Progenitor cell of endocrine pancreas (in vitro differentiated cells): ENCODE measurements at places on chromosomes 11 and 22. TPM values are rescaled to one million over a fixed set of nuclear protein-coding genes. Genes with fewer than 3 reads are reported as not detected.

FBLN1 gene
- total RNA-seq, result 257 and 258 TPM in 2 replicates

DNA sequence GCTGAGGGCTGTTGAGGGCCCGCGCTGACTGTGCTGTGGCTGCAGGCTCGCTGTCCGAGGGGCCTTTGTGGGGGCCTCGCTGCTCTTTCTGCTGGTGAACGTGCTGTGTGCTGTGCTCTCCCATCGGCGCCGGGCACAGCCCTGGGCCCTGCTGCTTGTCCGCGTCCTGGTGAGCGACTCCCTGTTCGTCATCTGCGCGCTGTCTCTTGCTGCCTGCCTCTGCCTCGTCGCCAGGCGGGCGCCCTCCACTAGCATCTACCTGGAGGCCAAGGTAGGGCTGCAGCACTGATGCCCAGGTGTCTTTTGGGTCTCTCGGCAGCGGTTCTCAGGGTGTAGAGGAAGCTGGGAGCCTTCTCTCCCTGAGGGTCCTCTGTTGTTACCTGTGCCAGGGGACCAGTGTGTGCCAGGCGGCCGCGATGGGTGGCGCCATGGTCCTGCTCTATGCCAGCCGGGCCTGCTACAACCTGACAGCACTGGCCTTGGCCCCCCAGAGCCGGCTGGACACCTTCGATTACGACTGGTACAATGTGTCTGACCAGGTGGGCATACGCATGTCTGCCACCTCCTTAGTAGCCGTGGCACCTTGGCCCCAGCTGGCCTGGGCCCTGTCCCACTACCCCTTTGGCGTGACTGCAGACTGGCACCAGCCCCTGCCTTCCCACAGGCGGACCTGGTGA, 2.2 kb downstream of the GPR137 start:
- peaks cover 4% of the 10 kb centered on the region for H3K36me3 ChIP-seq
- no peak for DNase-seq
- no peak overlapping the region for H3K27ac ChIP-seq
- H3K4me1 ChIP-seq, result peaks cover 7% of the 10 kb centered on the region
- no peak overlapping the region for H3K4me3 ChIP-seq

DNA sequence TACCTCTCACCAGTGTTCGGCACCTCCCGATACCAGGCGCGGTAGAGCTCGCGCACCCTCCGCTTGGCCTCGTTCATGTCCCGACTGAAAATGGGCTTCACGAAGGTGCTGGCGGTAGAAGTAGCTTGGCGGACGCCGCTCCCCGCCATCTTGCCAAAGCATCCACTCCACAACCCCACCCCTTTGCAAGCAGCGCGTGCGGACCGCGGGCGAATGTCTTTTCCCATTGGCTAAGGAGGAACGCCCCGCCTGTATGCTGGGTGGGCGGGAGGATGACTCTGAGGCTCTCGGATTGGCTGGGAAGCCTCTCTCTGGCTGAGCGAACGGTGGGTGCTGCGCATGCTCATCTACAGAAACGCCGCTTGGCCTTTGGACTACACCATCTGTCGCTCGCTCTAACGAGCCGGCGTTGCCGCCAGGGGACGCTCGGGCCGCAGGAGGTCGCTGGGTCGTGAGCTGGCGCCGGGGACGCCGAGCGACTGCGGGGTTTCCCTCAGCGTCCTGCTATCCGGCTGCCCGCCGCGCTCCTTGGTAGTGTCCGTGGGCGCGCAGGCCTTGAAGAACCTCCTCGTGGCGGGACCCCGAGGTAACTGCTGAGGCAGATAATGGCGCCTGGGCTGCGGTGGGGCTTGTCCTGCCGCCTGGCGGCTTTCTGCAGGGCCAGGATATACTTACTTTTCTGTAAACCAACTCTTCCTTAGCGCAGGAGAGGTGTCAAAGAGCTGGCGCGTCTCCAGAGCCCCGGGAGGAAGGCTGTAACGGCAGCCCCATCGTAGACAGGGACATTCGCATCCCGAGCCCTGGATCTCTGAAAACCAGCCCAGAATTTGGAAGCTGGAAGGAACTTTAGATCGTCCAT, at the start of gene NDUFA6:
TSS of gene NDUFA6 (minus strand) at position 177 of the 859 bp plus-strand sequence. CDS start at position 149, 28 bp downstream.
- H3K27me3 ChIP-seq, result no peaks in the 10 kb centered on the region
- H3K27ac ChIP-seq, result peak within 1 kb of the TSS; percentile 100

HEPN1 gene
- total RNA-seq, result not detected in 2 replicates

DNA sequence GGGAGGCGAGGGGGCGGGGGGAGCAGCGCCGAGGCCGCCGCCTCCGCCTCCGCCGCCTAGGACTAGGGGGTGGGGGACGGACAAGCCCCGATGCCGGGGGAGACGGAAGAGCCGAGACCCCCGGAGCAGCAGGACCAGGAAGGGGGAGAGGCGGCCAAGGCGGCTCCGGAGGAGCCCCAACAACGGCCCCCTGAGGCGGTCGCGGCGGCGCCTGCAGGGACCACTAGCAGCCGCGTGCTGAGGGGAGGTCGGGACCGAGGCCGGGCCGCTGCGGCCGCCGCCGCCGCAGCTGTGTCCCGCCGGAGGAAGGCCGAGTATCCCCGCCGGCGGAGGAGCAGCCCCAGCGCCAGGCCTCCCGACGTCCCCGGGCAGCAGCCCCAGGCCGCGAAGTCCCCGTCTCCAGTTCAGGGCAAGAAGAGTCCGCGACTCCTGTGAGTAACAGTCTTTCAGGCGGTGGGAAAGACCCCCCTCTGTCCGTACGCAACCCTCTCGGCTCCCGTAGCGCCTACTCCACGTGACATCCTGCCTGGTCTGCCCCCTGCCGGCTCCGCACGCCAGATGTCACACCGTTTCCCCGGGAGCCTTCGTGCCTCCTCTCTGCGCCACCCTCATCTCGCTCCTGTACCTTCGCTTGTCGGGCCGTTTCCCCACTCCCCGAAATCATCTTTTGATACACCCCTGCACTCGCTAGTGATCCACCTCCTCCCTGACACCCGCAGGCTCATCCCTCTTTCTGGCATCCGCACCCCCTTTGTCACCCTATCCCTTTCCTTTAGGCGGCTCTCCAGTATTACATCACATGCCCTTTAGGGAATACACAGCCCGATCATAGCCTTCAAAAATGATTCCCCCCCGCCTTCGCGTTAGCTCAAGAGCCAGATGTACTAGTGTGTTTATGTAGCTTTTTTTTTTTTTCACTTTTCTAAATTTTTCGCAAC, 598 bp downstream of the ZFP91 start:
- H3K27ac ChIP-seq, result peak overlapping the region; percentile 100
- H3K4me1 ChIP-seq, result peaks cover 35% of the 10 kb centered on the region
- H3K27me3 ChIP-seq, result no peaks in the 10 kb centered on the region

- peak overlapping the region; percentile 88 for H3K4me3 ChIP-seq
- no peak for DNase-seq
- peaks cover 6% of the 10 kb centered on the region for H3K36me3 ChIP-seq
- no peaks in the 10 kb centered on the region for H3K27me3 ChIP-seq
Observed at GRCh38 chr11:59141673-59142460, 789 bp upstream of the FAM111A start.

HBG1 gene
- not detected in 2 replicates for total RNA-seq

DNA sequence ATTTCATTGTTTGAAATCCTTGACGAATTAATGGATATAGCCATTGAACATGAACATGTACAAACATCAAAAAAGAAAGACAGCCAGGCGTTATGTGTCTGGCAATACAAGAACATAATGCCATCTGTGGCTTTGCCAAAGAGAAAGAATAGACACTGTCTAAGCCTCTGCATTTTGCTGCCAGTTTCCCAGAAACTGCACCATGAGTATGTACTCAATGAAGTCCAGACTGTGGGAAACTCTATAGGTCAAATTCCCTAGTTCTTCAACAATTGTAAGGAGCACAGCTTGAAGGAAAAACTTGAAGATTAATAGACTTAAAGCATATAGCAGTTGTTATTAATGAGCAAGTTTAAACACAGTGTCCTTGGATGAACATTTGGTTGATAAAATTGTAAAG, 71.3 kb downstream of the BBOX1 start:
- H3K4me3 ChIP-seq, result no peak overlapping the region
- DNase-seq, result no peak
- no peaks in the 10 kb centered on the region for H3K27me3 ChIP-seq
- H3K36me3 ChIP-seq, result peaks cover 2% of the 10 kb centered on the region

GRCh38 chr11:64757549-64758329, 2.0 kb downstream of the PYGM start:
- H3K27ac ChIP-seq, result no peak overlapping the region
- no peak overlapping the region for H3K4me3 ChIP-seq
- H3K27me3 ChIP-seq, result no peaks in the 10 kb centered on the region
- peaks cover 7% of the 10 kb centered on the region for H3K36me3 ChIP-seq
- DNase-seq, result no peak

TESMIN gene
- 24.2 and 26.6 TPM in 2 replicates for total RNA-seq

FLRT1 gene
- total RNA-seq, result 0.17 and 0.24 TPM in 2 replicates

OR8B4 gene
- total RNA-seq, result not detected in 2 replicates

OR4D9 gene
- total RNA-seq, result not detected in 2 replicates

DNA sequence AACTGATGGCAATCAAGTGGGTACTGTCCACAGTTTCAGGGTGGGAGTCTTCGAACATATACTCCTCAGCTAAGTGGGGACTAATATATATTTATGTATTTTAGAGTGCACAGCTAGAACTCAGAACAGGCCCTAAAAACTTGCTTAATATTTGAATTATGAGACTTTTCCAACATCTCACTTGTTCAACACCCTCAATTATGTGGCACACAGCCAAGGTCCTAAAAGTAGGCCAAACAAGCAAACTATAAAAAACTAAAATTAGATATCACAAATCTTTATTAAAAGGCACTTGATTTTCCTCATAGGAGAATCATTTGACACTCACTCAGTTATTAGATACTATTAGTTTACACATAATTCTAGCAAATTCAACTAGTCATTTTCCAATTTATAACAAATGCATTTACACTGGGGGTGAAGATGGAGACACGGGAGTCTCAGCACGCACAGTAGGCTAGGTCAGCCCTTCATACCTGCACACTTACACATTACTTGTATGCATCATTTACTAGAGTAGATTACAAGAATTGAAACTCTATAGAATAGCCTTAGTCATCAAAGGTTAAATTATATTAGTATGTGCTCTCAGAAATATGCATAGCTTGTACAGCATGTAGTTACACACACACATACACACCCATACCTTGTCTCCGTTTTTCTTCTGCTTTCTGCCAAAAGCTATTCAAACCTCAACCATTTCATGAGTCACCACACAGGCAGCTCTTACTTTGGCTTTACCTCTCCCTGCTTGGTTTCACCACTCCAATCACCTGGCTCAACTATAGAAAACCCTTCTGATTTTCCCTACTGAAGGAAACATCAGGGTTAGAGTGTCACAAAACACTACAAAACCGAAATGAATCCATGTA, 171.5 kb downstream of the SBF2 start:
- H3K4me3 ChIP-seq, result no peak overlapping the region
- no peaks in the 10 kb centered on the region for H3K36me3 ChIP-seq
- H3K27me3 ChIP-seq, result no peaks in the 10 kb centered on the region
- DNase-seq, result no peak
- no peak overlapping the region for H3K27ac ChIP-seq

GRCh38 chr22:50202130-50202666, 1.4 kb downstream of the SELENOO start:
- peaks cover 8% of the 10 kb centered on the region for H3K4me1 ChIP-seq
- peak overlapping the region; percentile 78 for H3K4me3 ChIP-seq
- peak overlapping the region; percentile 31 for H3K27ac ChIP-seq
- H3K27me3 ChIP-seq, result no peaks in the 10 kb centered on the region
- no peak for DNase-seq
- peaks cover 15% of the 10 kb centered on the region for H3K36me3 ChIP-seq

DNA sequence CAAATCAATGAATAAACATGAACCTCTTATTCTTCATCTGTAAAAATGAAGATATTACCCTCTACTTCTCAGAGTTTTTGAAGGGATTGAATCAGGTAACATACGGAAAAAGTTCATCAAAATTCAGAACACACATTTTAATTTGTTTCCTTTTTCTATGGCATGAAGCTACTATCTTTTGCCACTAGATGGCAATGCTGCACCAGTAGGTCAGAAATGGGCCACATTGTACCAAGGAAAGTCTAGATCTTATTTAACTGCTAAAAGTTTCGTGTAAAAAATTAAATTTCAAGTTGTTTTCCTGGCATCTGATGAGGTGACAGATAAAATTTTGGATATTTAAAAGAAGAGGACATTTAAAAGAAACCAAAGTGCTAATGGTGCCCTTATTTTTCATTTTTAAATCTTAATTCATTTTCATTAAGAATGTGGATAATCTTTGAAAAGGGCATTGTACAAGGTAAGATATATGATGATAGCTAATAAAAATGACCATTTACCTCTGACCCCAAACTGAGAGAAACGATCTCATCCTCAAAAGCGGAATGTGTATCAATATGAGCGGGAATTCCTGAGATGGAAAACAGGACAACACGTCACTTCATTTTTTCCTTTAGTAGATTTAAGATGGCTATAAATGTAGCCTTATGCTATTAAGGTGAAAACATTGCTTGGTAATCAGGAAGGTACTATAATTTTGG, 16.1 kb downstream of the ALKBH8 start:
- peaks cover 3% of the 10 kb centered on the region for H3K4me1 ChIP-seq
- H3K36me3 ChIP-seq, result peaks cover 7% of the 10 kb centered on the region
- H3K4me3 ChIP-seq, result no peak overlapping the region
- no peaks in the 10 kb centered on the region for H3K27me3 ChIP-seq
